Stimulated activated CD4-positive, alpha-beta T cell treated with anti-CD3 and anti-CD28 coated beads, Interleukin-2, amount 100 ng/mL, for 24 hours (primary cell): ENCODE measurements at places on chromosomes 16 and 17.

DNA sequence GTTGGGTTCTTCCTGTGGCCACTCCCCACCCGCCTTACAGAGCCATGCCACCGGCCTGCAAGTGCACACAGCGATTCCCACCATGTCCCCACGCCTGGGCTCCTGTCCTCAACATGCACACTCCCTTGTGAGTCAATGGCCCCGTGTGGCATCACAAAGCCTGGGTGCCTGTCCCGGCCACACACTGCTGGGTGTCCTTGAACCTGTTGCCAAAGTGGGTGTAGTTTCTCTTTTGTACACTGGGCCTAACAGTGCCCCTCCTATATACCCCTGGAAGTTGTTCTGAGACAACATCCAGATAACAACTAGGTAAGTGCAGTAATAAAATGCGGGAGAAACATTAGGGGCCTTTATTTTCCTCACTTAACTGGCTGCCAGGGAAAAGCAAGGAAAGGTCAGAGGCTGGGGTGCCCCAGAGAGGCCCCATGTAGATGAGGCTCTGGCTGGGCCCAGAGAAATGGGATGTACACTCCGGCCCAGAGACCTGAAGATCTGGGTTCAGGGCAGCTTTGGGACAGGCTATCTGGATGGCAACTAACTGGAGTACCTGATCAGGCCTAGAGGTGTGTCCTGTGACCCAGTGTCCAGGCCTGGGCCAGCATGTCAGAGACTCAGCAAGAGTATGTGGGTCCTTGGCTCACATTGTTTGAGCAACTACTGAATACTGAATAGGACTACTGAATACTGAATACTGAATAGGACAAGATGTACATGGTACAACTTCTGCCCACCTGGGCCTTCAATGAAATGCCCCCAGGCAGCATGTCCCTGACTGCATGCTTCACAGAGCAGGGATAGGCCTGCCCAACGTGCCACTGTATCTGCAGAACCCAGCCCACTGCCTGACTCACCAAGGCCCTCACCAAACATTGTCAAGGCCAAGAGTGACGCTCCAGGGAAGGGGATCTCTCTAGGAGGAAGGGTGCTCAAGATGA is 8.3 kb downstream of the ABCC3 start:
- DNase-seq: no peak

DNA sequence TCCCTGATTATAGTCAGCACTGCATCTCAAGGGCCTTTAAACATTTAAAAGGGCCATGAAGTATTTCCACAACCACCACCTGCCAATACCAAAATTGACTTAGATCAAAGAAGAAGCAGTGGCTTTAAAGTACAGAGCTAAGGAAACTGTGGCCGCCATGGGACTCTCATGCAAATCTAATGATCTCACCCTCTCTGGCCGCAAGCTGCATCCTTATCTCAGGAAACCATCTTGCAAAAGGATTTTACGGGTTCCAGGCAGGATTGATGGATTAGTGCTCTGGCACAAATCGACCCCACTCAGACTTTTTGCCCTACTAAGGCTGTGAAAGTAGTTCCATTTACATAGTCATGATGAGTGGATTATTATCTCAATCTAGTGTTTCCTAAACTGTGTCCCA is 22.6 kb downstream of the CDRT4 start:
- DNase-seq: no peak

DNA sequence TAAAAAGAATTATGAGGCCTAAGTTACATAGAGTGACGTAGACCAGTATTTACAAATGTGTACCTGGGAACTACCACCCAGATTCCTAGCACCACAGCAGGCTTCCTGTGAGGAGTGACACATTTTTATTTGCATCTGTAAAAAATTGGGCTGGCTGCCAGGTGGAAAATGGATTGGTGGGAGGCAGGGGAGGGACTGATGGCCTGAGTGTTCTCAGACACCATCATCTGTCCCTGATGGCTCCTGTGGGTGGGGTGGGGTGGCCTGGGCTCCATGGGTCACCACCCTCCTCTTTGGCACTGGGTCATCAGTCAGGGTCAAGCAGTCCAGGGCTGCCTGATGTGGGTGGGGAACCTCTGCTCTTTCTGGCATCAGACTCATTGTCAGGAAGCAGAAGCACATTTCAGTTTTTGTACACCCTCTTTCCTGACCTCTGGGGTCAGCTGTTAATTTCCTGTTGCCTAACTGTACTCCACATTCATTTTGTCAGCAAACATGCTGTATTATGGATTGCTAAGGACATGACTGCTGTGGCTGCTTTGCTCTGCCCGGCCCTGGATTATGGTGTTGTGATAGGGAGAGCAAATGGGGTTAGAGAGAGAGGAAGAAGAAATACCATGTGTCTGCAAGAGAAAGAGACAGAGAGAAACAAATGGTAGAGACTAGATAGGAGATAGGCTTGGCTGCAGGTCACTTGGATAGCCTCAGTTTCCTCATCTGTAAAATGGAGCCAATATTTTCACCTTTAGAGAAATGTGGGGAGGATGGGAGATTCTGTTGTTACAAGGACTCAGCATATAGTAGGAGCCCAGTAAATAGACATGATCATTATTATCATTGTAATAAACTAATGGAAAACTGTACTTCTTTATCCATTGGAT is 11.6 kb upstream of the MFAP4 start:
- DNase-seq: no peak

- no peak for DNase-seq
These were observed 45.0 kb upstream of the SMURF2 start for GRCh38 chr17:64707050-64707591.

DNA sequence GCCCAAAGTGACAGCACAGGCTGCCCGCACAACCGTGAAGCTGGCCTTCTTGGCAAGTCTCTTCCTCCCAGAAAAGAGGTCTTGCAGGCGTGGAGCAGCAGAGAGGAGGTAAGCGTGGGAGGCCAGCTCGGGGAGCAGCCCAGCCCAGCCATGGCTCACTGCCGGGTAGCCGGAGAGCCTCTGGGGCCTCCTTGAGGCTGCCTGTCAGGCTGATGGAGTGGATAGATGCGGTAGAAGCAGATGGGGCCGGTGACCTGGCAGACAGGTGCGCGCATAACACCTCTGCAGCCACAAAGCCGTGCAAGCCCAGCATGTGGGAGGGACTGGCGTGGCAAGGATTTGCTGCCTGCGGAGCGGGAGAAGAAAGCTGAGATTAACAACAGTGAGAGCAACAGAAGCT is 17.1 kb upstream of the DOK4 start:
- DNase-seq: no peak

- DNase-seq: peak; percentile 93
These were observed at the start of gene DRG2 for GRCh38 chr17:18087610-18088491. Gene DRG2 (plus strand): TSS chr17:18087948. CDS start chr17:18088024, 76 bp downstream.
